NCI-H187 treated with DMSO at 0.1 percent for 48 hours (cell line): ENCODE measurements at places on chromosomes 4 and X.
A peak's percentile ranks its signal among the peaks of the same experiment; 100 is the strongest.

- DNase-seq = no peak
Observed at GRCh38 chr4:12071316-12071715, 642.6 kb upstream of the HS3ST1 start.

GRCh38 chrX:49162620-49163019 is at the start of gene MAGIX:
MAGIX (plus strand) TSS chrX:49162758; CDS start chrX:49162890, 132 bp downstream.
- no peak for DNase-seq

GRCh38 chr4:94947681-94948108 is 189.9 kb downstream of the BMPR1B start:
- DNase-seq = no peak

GRCh38 chrX:8607326-8607725 is 124.6 kb downstream of the ANOS1 start:
- DNase-seq = no peak

- DNase-seq = no peak
Observed at GRCh38 chrX:2516623-2517022, 15.8 kb upstream of the DHRSX start.

- no peak for DNase-seq
Observed at GRCh38 chrX:25925946-25926345, 212.2 kb upstream of the MAGEB18 start.

GRCh38 chr4:95294321-95294720 is 254.5 kb downstream of the UNC5C start:
- no peak for DNase-seq

DNA sequence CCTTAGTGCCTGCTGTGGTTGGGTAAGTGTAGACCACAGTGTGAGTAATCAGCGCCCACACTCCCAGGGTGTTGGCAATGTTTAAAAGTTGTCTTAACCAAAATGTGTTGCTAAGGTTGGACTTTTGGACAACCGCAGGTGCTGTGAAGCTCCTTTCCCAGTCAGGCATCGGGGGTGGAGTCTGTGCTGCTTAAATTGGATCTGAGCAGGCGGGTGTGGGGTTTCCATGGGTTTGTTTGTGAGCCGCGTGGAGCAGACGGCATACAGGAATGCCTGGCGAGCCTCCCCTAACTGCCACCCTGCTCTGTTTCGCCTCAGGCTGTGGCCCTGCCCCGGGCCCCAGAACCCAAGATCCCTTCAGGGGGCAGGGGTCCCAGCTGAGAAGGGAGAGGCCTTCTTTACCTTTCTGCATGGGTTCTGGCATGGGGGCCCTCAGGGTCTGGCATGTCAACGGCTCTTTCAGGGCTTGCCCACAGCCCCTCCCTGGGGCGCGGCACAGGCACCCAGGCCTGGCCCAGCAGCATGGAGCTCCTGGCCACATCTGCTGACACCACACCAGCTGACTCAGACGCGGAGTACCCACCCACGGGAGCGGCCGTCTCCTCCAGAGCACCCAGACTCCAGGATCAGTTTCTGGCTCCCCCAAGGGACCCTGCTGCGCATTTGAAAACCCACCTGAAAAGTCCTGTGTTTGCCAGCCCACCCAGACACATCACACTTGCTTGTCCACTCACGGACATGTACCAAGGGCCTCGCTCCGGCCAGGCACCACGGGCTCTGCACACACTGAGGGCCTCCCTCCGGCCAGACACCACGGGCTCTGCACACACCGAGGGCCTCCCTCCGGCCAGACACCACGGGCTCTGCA is 5.1 kb upstream of the SPON2 start:
- DNase-seq = no peak

DNA sequence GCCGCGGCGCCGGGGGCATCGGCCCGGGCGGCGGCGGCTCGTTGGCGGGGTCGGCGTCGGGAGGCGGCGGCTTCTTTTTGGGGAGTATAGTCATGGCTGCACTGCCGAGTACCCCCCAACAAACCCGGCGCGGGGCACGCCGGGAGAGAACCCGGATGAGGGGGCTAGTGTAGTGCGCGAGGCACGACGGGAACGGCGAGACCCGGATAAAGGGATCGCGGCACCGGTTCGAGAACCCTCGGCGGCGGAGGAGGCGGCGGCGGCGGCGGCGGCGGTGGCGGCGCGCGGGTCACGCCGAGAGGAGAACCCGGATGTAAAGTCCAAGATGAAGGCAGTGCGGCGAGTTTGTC is at the start of gene OTUD5:
TSS of gene OTUD5 (minus strand) at position 131 of the 350 bp plus-strand sequence. CDS start at position 94, 37 bp downstream.
- DNase-seq = no peak

GRCh38 chr4:186201535-186202230 is 10.3 kb downstream of the CYP4V2 start:
- peak; percentile 6 for DNase-seq

- DNase-seq = no peak
Observed at GRCh38 chr4:152325831-152326230, 210.1 kb downstream of the FBXW7 start.
